ENCODE measurements at places on chromosomes 16 and 17.

- no peak for DNase-seq
Observed at GRCh38 chr17:21174713-21175112, 39.2 kb downstream of the TMEM11 start.

- DNase-seq = no peak
Observed at GRCh38 chr16:51167170-51167895, 16.3 kb upstream of the SALL1 start.

DNA sequence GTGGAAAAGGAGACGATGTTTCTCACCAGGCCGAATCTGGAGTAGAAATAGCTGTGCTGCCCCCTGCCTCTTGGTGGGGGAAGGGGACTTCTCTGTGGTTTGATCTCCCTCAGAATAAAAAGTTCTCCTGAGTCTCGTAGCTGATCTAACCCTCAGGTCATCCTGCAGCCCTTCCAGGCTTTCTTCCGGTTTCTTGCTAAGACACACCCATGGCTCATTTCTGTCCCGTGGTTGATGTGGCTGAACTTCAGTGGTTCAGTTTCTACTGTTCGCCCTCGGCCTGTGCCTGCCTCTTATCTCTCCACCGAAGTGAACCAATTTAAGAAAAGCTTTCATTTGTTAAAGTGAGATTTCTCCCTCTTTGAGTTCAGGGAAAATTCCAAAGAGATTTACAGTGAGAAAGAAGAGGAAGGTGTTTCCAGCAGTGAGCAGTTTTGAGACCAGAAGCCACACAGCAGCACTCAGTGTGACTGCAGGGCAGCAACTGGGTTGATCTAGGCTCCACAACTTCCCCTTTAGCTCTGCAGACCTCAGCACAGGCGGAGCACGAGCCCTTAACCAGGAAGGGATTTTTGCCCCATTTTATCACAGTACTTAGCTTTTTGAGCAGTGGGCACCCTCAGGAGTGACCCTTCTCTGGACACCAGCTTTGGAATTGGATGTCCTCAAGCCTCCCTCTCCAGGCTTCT is 34.9 kb upstream of the CACNG5 start:
- no peak for DNase-seq

DNA sequence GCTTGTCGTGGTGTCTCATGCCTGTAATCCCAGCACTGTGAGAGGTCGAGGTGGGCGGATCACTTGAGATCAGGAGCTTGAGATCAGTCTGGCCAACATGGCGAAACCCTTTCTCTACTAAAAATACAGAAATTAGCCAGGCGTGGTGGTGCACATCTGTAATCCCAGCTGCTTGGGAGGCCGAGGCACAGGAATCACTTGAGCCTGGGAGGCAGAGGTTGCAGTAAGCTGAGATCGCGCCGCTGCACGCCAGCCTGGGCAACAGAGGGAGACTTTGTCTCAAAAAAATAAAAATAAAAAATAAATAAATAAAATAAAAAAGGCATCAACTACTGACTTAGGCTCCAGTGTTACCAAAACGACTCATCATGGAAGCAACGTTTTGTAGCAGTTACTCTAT is 115.5 kb downstream of the PLCG2 start:
- DNase-seq = no peak

GRCh38 chr17:19539841-19540311 is 6.2 kb downstream of the SLC47A1 start:
- DNase-seq = no peak

- DNase-seq = no peak
Observed at GRCh38 chr16:27398894-27399853, 2.8 kb upstream of the IL21R start.

GRCh38 chr16:52271088-52271750 is 275.7 kb downstream of the TOX3 start:
- no peak for DNase-seq

DNA sequence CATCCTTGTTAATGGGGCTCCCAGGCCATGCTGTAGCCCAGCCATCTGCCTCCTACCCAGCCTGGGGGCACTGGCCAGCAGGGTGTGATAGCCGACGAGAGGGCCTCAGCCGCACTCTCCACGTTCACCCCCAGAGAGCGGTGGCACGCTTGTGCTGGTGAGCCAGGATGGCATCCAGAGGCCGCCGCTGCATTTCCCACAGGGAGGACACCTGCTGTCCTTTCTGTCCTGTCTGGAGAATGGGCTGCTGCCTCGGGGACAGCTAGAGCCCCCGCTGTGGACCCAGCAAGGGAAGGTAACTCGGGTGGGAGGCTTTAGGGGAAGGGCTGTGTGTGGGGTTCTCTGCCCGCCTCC is 27.4 kb downstream of the SGSM2 start:
- no peak for DNase-seq

- DNase-seq = no peak
Observed at GRCh38 chr16:50238868-50239301, 27.5 kb upstream of the ADCY7 start.

DNA sequence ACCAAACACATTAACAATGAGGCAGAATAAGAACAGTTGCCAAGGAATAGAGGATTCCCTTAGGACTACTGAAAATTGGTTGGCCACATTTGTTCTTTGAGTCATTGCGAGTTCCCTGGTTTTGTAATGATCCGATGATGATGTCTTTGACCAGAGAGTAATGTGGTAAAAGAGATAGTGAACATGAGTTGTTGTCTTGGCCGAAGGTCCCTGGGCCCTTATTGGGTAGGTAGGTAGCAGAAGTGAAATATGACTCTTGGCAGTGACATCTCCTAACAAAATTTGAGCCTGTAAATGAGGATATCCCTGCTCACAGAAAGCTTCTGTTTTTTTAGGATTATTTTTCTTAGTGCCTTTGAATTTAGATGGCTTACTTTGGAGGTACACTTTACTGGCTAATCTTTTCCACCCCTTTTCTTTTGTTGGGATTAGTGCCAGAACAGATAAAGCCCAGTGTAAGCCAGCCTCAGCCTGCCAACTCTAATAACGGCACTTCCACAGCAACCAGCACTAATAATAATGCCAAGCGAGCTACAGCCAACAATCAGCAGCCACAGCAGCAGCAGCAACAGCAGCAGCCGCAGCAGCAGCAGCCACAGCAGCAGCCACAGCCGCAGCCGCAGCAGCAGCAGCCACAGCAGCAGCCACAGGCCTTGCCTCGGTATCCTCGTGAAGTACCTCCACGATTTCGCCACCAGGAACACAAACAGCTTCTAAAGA is 47.2 kb downstream of the TNRC6A start:
- DNase-seq = no peak

DNA sequence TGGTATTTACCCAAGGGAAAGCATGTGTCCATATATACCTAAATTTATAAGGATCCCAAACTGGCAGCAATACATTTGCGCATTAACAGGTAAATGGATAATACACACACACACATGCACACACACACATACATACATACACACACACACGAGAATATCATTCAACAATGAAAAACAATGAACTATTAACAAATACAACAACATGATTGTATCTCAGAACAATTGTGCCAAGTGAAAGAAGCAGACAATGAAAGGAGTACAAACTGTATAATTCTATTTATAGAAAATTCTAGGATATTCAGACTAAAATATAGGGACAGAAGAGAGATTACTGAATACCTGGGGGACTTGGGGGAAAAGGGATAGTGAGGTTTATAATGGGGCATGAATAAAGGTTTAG is 323.0 kb downstream of the KCNJ2 start:
- no peak for DNase-seq

GRCh38 chr16:10181196-10182162 is 749 bp downstream of the GRIN2A start:
- no peak for DNase-seq

DNA sequence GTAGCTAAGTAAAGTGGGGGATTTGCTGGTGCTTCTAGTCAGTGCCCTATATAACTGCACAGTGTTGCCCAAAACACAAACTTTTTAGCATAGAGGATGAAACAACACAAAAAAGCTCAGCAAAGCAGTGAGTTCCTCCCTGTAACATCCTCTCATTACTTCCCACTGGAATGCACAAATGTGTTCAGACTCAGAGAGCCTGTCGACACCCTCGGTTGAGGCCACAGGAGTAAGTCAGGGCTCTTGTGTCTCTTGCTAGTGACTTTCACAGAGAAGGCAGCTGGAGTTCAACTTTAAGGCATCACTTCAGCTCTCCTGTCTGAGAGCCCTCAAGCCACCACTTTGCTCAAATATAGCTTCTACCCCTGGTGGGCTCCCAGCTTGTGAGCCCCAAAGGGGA is 107.2 kb upstream of the NETO2 start:
- DNase-seq = no peak

- DNase-seq = no peak
Observed at GRCh38 chr17:6668727-6669425, 17.3 kb downstream of the C17orf100 start.

DNA sequence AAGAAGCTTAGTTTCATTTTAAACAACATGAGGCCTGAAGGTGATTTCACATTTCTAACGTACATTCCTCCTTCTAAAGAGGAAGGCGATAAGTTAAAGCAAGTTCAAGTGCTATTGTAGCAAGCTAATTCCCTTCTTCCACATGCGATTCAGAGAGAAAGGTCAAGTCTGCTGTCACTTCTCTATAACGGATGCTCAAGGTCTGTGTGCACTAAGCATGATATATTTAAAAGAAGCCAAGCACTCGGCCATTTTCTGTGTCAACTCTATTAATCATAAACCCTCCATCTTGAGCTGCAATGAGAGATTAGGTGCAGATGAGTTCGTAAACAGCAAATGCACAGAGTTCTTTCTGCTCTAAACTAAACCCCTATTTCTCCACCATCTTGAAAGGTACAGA is 568.8 kb upstream of the ZFHX3 start:
- no peak for DNase-seq

GRCh38 chr17:62824290-62825131 is 16.4 kb upstream of the MARCHF10 start:
- no peak for DNase-seq

GRCh38 chr17:66749217-66749832 is 85.6 kb upstream of the CACNG5 start:
- no peak for DNase-seq

DNA sequence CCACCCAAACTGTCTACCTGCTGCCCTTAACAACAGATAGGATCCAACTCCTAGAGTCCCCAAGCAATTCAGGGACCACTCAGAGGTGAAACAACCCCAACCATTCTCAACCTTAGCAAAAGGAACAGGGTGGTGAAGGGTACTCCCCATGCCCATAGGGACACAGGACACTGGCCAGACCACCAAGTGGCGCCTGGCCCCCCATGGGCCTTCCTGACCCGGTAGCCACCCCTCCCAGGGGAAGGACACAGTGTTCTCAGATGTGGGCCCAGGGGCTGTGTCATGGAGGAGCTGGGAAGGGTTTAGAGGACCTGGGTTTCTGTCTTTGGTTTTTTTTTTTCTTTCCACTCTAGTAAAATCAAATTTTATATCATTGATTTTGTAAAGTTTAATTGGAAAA is 9.7 kb upstream of the SLC25A39 start:
- no peak for DNase-seq

DNA sequence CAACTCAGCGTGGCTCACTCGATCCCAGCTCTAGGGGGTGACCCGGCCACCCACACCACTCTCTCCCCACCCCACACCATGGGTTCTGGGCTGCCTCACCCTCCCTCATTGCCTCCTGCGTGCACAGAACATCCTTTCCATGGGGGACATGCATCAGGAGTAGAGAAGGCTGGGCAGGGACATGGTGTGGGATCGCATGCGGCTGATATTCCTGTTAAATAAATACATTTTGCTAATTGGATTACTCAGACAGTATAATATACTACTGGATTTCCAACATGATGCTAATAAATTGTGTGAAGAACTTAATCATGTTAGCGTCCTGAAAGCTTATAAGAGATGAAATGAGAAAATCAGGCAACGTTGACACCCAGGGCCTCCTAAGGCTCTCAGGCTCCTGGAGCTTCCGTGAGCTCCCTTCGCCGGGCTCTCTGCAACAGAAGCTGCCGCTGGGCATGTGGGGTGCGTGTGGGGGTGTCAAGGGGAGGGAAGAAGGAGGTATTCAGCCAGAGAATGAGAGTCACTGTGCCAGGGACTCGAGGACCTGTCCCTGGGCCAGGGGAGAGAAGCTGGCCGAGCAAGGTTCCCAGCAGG is 173.1 kb upstream of the TNRC6C start:
- DNase-seq = no peak

DNA sequence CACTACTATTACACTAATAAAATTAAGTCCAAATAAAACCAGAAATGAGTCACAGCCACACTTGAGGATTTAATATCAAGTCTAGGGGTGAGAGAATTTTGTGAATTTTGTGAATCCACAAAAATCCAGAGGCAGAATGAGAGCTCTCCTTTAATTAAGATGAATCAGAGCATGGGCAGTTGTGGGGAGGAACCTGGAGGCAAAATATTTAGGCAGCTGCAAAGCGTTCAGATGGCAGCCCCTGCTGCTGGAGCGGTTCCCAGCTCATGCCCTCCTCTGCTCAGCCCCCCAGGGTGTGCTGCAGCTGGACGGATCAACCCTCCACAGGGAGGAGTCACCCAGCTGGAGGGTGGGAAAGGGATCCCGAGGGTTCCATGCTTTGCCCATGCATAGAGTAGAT is 43.4 kb upstream of the IRX6 start:
- DNase-seq = no peak

DNA sequence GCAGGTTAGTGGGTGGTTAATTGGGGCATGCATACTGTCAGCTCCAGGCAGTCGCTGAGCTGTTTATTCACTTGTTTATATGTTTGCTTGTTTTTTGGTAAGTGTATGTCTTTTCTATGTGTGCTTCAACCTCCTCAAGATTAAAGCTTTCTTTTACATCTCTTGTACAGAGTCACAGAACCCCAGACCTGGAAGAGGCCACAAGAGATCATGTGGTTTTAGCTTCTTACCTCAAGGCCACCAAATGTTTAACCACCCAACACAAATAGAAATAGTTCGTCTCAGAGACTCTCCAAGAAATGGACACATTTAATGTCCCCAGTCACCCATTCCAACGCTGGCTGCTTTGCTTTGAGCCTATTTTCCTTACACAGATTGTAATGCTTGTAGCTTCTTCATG is 11.8 kb upstream of the TMEM98 start:
- DNase-seq = no peak

DNA sequence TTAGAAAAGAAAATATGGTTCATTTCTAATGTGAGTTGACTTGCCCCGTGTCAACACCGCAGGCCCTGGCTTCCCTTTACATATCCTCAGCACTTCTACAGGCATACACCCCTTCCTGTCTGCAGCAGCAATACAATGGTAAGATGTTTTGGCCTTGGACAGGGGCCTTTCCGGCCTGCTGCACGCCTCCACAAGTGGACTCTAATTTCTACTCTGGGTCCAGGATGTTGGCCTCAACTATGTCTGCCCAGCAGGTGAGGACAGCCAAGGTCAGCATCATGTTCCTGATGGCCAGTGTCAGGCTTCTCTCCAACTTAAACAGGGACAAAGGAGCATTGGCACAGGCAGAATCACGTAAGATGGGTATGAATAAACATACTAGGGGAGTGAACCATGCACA is 11.0 kb downstream of the C17orf67 start:
- no peak for DNase-seq

- no peak for DNase-seq
Observed at GRCh38 chr16:68492543-68493411, 44.5 kb upstream of the SMPD3 start.

GRCh38 chr17:76948301-76948700 is 80.1 kb downstream of the MGAT5B start:
- DNase-seq = no peak

GRCh38 chr17:51128076-51128475 is 7.4 kb upstream of the SPAG9 start:
- DNase-seq = no peak
